8988T (cell line): ENCODE measurements at places on chromosomes 12 and 14.

DNA sequence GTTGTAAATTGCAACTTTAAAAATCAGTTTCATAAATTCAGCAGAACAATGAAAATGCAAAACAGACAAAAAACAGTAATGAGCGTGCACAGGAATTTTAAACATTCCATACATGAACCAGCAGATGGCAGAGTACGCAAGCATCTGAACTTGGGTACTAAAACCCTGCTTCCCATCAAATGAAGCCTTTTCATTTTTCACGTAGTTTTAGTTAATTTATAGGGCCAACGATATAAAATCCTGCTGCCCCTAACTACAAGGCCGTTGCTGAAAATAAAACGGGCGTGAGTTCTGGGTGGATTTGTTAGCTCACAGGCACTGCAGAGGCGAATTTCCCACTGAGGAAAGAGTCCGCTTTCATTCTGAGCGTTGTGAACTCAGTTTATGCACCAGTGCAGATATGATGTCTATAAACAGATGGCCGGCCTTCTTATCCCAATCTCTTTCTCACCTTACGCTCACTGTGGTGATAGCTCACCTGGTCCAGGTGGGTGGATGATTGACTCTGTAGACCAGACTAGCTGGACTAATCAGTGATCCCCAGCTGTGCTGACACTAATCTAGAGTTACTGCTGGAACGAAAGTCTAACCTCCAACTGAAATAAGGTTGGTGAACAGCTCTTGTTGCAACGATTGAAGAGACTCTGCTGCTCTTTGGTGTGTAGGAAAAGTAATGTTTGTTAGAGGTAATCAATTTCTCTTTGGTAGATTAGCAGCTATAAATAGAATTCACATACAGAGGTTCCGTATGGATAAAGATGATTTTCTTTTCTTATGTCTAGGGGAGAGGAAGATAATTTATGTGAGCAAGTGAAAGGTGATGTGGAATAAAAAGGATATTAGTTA, 89.2 kb downstream of the PDZRN4 start:
- DNase-seq = peak; percentile 11

- DNase-seq = peak; percentile 70
Measured at GRCh38 chr14:93984987-93985410, 8.6 kb upstream of the ASB2 start.

GRCh38 chr12:130074661-130075406, 87.4 kb upstream of the FZD10 start:
- no peak for DNase-seq

- no peak for DNase-seq
Measured at GRCh38 chr12:15988983-15989755, 78.0 kb downstream of the DERA start.

- no peak for DNase-seq
Measured at GRCh38 chr12:124652661-124653060, 85.2 kb upstream of the NCOR2 start.

DNA sequence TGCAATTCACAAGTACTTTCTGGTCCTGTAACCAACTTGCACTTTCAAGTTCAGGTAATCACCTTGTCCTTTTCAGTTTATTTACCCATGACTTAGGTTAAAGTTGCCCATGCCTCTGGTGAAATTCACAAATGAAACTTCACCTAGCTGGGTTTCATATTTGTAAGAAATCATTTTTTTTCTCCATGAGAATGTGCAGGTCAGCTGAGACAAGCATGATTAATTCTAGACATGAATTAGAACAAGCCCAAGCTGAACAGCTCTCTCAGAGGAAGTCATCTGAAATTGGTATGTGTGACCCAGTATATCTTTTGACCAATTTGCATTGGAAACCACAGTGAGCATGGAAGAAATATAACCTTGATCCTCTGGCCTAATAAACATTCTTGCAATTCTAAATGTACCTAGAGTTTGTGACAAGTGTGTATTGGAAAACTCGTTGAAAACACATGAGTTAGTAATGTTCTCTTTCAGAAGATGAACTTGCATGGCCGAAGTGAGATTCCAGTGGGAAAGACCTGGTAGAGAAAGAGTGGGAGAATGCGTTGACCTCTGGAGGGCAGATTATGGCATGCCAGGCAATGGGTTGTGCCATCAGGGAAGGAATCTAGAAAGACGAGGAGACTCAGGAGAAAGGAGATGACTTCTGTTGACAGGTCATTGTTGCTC, 486.5 kb downstream of the ZFP36L1 start:
- no peak for DNase-seq

DNA sequence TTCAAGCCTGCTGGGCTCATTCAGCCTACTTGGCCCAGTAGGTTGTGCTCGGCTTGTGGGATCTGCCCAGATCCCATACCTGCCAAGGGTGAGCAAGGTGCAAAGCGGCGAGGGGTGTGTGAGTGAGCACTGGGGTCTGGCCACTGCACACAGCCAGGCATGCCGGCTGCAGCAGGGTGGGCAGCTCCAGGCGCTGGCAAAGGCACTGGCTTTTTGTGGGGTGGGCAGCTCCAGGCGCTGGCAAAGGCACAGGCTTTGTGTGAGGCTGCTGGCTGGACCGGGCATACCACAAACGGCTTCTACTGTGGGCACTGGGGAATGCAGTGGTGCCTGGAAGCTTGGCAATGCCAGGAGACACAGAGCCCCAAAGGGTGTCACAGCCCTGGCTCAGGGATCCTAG, 137.4 kb downstream of the SLC16A7 start:
- DNase-seq = no peak

GRCh38 chr12:32595251-32595650, 83.8 kb upstream of the DNM1L start:
- no peak for DNase-seq

GRCh38 chr14:23933108-23933741, 20.3 kb upstream of the DHRS4 start:
- no peak for DNase-seq

DNA sequence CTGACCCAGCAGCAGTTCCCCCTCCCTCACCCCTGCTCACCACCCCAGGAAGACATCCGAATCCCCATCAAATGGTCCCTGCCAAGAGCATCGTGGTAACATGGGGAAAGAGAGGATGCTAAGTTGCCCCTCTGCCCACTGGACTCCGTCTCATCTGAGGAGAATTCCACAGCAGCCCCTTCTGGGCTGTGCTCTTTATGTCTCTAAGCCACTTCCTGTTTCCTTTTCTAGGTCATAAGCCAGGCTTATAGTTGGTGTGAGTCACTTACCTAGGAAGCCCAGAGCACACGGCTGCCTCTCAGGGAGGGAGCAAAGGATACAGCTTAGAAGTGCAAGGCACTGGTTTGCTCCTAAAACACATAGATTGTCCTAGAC, 76.0 kb downstream of the VCPKMT start:
- peak; percentile 64 for DNase-seq

- DNase-seq = no peak
Measured at GRCh38 chr12:12474931-12475795, 87.5 kb downstream of the DUSP16 start.

DNA sequence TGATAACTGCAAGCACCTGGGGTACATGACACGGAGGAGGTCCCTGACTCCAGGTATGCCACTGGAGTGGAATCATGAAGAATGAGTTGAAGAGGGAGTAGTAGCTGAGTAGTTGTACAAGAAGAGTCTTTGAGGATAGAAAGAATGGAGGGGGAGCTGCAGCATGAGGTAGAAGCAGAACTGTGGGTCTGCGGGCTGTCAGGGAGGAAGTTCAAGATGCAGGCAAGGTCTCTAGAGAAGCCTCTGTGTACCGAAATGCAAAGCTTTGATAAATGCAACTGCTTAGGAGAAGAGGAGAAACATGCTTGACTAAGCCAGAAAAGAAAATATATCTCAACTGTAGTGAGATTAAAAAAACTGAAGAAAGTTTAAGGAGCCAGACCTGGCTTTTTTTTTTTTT, 91.5 kb downstream of the CPNE8 start:
- DNase-seq = no peak

GRCh38 chr12:79083181-79083580, 218.6 kb downstream of the SYT1 start:
- no peak for DNase-seq

DNA sequence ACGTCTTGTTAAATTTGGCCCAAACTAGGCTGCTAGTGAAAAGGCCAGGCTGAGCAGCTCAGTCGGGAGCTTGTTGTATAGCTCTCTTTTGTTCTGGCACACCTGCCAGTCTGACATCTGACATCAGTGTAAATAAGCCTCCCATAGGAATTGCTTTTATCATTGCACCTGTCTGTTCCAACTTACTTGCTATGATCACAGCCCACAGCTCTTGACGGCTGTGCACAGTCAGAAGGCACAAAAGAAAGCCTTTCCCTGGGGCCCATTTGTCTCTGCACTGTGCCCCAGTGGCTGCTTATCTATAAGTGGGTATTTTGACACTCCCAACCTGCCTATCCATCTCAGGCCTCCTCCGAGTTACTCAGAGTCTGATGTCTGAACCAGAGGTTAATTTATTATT, 324.5 kb downstream of the NUAK1 start:
- DNase-seq = no peak

DNA sequence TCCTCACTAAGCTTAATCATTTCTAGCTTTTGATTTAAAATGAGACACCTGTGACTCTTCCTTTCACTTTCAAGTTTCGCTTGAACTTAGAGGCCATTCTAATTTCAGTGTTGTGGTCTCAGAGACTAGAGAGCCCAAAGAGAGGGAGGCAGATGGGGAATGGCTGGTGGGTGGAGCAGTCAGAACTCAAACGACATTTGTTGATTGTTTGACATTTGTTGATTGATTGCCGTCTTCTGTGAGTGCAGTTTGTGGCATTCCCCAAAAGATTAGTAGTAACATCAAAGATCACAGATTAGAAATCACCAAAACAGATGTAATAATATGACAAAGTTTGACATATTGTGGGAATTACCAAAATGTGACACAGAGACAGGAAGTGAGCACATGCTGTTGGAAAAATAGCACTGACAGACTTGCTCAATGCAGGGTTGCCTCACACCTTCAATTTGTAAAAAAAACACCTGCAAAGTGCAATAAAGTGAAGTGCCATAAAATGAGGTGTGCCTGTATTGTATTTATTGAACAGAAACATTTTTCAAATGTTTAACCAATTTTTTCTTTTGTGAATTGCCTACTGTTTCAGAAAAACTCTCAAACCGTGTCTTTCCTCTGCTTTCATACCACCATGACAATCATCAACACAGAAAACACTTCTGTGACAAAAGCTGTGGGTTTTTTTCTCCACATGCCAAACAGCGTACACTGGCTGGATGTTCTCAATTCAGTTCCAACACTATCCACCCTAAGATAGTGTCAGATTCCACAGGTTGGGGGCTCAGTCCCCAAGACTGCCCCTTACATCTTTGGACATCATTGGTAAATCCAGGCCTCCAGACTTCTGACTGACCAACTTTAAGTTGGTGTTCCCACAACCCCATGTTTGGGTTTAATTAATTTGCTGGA, 376.3 kb upstream of the RGS6 start:
- DNase-seq = no peak

GRCh38 chr12:68440068-68440581, 108.0 kb upstream of the MDM1 start:
- no peak for DNase-seq

DNA sequence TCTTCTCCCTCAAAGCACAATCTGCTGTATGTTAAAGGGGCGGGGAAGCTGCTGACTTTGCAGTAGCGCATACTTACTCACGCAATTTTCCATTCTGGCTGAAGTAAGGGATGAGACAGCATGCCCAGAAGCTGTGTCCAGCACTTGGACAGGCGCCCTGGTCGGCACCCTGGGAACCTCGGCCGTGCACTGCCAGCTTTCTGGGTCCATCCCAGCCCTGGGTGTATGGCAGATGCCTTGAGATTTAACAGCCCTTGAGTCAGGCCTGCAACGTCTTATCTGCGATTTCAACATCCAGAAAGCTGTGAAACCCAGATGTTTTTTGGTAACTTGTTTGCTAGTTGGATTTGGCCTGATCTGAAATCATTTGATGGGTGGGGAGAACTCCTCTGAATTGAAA, 16.1 kb downstream of the EML1 start:
- no peak for DNase-seq

DNA sequence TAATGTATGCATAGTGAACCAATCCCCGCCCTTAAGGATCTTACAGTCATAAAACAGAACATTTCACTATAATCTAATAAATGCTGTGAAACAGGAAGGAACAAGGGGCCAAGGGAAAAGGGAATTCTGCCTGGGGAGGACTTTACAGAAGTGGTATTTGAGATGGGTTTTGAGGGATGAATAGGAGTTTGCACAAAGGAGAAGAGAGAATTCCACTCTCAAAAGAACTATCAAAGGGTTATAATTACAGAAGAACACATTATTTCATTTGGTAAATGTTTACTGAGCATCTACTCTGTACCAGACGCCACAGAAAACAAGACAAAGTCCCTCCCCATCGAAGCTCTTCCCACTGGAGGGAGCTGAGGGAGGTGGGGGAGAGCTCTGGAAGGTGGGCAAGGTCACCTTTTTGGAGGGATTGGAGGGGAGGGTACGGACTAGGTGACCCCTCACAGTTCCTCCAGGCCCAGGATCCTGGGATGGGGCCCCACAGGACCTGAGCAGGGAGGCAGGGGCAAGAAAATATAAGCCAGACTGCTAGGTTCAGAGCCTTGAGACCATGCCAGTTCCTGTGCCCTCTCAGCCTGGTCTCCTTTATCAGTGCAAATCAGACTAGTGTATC, 24.5 kb downstream of the PHETA1 start:
- no peak for DNase-seq

GRCh38 chr12:92075425-92075914, 70.2 kb downstream of the BTG1 start:
- DNase-seq = no peak

- DNase-seq = no peak
Measured at GRCh38 chr12:114414866-114415524, 9.1 kb upstream of the TBX5 start.

DNA sequence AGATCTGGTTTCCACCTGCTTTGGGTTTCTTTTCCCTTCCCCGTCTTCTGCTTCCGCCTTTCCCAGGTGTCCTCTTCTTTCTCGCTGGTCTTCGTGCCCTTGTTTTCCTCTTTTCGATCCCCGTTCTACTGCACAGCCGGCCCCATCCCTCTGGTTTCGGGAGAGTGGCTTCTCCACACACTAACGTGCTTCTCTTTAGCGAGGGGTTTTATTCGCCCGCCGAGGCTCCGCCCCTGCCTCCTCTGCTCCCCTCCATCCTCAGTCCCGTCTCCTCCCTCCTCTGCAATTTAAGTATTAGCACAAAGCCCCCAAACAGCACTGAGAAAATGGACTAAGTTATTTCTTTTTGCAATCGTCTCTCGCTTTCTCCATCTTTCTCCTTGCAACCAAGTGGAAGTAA, at the start of gene SLC7A8:
Gene SLC7A8, minus strand, starts transcription at position 182 of the 400 bp plus-strand sequence. CDS start 746 bp downstream, outside the sequence.
- DNase-seq = no peak

DNA sequence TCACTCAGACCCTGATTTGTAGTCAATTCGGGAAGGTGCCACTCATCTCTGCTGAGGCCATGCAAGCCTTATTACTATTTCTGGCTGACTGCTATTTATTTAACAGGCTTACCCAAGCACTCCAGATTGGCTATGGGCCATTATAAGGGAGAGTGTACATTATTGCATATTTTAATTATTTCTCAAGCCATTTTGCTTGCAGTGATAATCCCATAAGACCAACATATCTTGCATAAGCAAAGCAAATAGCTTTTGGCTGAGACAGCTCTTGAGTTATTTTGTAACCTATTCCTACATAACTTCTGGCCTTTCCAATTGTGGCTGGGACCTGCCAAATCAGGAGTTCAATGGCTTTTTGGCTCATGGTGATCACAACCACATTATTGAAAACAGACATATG, 509.6 kb upstream of the USP15 start:
- DNase-seq = no peak
